Left lung (tissue), 14 donors: ENCODE measurements at places on chromosomes 12 and 14. TPM values are rescaled to one million over a fixed set of nuclear protein-coding genes. Genes with fewer than 3 reads are reported as not detected.

The NOC4L gene
- total RNA-seq = 19.6 TPM

GRCh38 chr12:12070674-12071656 is at the start of gene BCL2L14:
Gene BCL2L14, plus strand, starts transcription at chr12:12070939. Its CDS starts 8,367 bp downstream, at chr12:12079306.
- H3K4me3 ChIP-seq = no peak within 1 kb of the TSS
- H3K4me1 ChIP-seq = no peaks in the 10 kb centered on the region
- no peak for DNase-seq
- H3K36me3 ChIP-seq = no peaks in the 10 kb centered on the region

- peak overlapping the region; percentile 100 for H3K4me3 ChIP-seq
- peak overlapping the region; percentile 90 for H3K27ac ChIP-seq
- H3K36me3 ChIP-seq = no peaks in the 10 kb centered on the region
- DNase-seq = no peak
Observed at GRCh38 chr12:104459368-104459909, 2.7 kb downstream of the CHST11 start.

- no peaks in the 10 kb centered on the region for H3K27me3 ChIP-seq
- H3K27ac ChIP-seq = no peak overlapping the region
- no peak for DNase-seq
- H3K4me3 ChIP-seq = no peak overlapping the region
- H3K4me1 ChIP-seq = no peaks in the 10 kb centered on the region
- no peaks in the 10 kb centered on the region for H3K36me3 ChIP-seq
Observed at GRCh38 chr14:30728471-30728870, 106.4 kb downstream of the SCFD1 start.

The PSMD9 gene
- total RNA-seq = 53.8 TPM

DNA sequence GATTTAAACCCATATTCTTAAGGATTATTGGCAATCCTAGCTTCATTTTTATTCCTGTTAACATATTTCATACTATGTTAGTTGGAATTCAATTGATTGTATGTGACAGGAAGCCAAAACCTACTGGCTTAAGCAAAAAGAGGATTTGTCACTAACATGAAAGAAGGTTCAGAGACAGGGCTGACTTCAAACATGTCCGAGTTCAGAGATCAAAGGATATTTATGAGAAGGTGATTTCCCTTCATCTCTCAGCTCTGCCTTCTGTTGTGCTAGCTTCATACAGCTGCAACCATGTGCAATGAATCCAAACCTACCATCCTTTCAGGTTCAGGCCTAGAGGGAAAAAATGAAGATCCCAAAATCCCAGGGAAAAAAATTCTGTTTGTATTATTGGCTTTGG is 349.7 kb downstream of the ATP23 start:
- no peaks in the 10 kb centered on the region for H3K36me3 ChIP-seq
- no peak overlapping the region for H3K4me3 ChIP-seq
- no peaks in the 10 kb centered on the region for H3K4me1 ChIP-seq
- no peak overlapping the region for H3K27ac ChIP-seq

The SDR9C7 gene
- total RNA-seq = not detected

DNA sequence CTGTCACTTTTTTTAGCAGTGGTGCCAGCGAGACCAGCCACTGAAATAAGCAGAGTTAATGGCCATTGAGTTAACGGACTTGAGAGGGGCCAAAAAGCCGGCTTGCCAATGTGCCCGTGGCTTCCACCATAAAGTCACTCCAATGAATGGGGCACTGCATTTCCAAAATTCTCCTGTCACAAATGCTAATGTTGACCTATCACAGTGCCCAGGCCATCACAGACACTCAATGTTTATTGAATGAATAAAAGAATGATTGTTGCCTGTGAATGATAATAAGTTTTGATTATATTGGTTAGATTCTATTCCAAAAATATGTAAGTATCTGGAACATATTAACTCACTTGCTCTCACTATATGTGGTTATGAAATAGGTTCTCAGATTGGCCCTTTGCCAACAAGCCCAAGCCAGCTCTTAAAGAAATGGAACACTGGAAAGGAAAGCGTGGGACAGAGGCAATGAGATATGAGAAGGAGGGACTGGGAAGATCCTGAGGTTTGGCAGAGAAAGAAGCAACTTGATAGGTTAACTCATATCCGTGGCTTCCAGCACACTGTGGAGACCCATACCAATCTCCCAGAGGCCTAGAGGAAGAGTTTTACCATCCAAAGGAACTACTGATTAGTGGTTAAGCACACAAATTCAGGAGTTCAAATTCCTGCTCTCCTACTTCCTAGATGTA is 108.7 kb downstream of the BTG1 start:
- DNase-seq = peak; percentile 70
- H3K27ac ChIP-seq = no peak overlapping the region
- no peaks in the 10 kb centered on the region for H3K36me3 ChIP-seq
- H3K4me1 ChIP-seq = peaks cover 35% of the 10 kb centered on the region
- H3K4me3 ChIP-seq = no peak overlapping the region
- no peaks in the 10 kb centered on the region for H3K27me3 ChIP-seq

DNA sequence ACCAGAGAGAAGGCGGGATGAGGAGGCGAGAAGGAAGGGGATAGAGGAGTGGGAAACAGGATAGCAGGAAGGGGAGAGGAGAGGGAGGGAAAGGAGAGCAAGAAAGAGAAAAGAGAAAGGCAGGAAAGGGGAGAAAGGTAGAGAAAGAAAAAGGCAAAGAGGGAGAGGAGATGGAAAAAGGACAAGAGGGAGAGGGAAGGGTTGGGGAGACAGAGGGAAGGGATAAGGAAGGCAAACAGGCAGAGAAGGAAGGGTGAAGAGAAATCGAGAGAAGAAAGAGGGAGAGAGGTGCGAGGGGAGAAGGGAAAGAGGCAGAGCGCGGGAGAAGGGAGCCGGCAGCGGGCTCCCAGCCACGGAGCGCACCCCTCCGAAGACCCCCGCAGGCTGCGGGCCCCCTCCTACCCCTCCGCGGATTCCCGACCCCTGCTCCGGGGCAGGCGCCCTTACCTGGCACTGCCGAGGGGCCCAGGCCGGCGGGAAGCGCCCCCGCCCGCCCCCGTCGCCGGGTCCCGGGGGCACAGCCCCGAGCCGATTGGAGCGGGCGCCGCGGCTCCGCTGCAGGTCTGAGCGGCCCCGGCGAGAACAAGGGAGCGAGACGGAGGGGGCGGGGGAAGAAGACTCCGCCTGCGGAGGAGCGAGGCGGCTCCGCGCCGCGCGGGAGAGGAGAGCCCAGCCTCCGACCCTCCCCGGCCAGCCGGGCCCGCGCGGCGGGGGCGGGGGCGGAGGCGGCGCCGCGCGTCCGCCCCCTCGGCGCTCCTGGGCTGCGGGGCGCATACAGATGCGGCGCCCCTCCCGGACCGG is at the start of gene CDH24:
TSS of gene CDH24 (minus strand) at position 565 of the 801 bp plus-strand sequence. CDS start 1,787 bp downstream, outside the sequence.
- peak within 1 kb of the TSS; percentile 58 for H3K27ac ChIP-seq
- H3K36me3 ChIP-seq = no peaks in the 10 kb centered on the region
- DNase-seq = peak; percentile 93
- peaks cover 33% of the 10 kb centered on the region for H3K4me1 ChIP-seq
- peak within 1 kb of the TSS; percentile 67 for H3K4me3 ChIP-seq

GRCh38 chr14:81093651-81094050 is 127.1 kb downstream of the GTF2A1 start:
- no peak for DNase-seq
- no peaks in the 10 kb centered on the region for H3K27me3 ChIP-seq
- H3K4me3 ChIP-seq = no peak overlapping the region
- no peak overlapping the region for H3K27ac ChIP-seq

GRCh38 chr12:131275824-131276223 is 322.1 kb downstream of the ADGRD1 start:
- no peaks in the 10 kb centered on the region for H3K4me1 ChIP-seq
- H3K27ac ChIP-seq = no peak overlapping the region
- H3K27me3 ChIP-seq = no peaks in the 10 kb centered on the region

The ANKRD9 gene
- total RNA-seq = 32.3 TPM

DNA sequence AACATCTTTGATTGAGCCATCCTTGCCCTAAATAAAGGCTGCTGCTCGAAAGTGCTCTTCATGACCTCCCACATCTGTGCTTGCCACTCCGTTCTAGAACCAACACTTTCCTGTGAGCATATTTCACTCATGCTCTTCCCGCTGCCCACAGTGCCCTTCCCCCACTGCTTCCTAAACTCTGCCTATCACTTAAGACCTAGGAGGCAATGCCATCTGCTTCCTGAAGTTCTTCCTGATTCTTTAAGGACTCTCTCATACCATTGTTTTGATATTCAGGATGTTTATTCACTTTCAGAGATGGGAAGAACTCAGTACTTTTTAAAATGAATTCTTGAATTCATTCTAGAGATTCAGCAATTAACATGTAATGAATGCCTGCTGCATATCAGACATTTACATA is 49.9 kb downstream of the ZFYVE21 start:
- H3K4me3 ChIP-seq = no peak overlapping the region
- no peaks in the 10 kb centered on the region for H3K27me3 ChIP-seq
- no peak overlapping the region for H3K27ac ChIP-seq
- H3K4me1 ChIP-seq = no peaks in the 10 kb centered on the region

The SSPN gene
- total RNA-seq = 6.9 TPM

DNA sequence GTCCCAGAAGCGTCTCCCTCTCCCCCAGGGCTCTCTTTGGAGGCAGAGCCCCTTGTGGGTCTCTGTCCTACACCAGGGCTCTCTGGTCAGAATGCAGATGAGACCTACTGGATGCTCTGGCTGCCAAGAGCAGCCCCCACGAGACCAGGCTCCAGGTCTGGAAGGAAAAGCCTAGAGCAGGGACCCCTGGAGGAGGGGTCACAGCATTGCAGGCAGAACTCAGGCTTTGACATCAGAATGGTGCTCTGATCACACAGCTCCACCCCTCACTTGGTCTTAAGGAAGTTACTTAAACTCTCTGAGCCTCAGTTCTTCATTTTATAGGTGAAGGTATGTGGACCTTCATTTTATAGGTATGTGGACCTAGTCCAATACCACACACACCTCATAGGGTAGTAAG is 83.1 kb downstream of the ARL6IP4 start:
- peak overlapping the region; percentile 46 for H3K27ac ChIP-seq
- H3K36me3 ChIP-seq = no peaks in the 10 kb centered on the region
- H3K4me1 ChIP-seq = peaks cover 86% of the 10 kb centered on the region
- no peak for DNase-seq

GRCh38 chr12:124071075-124071443 is 98.0 kb downstream of the ZNF664 start:
- no peaks in the 10 kb centered on the region for H3K4me1 ChIP-seq
- no peaks in the 10 kb centered on the region for H3K27me3 ChIP-seq
- H3K36me3 ChIP-seq = no peaks in the 10 kb centered on the region
- DNase-seq = no peak

The TSPAN8 gene
- 18.0 TPM for total RNA-seq

DNA sequence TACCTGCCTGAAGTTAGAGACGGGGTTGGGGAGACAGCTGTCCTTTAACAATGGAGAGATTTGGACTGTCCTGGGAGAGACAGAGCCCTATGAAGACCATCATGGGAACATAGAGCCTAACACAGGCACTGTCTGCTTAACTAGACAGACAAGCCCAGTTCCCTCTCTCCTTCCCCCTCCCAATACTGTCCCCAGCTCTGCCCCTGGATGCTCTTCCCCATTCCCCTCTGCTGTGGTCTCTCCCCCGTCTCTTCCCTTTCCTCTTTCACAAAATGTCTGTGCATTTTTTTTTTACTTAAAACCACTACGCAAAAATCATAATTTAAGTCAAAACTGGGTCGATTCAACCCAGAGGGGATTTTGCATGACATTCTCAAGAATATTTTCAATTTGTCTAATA is 232.9 kb downstream of the CHST11 start:
- H3K4me3 ChIP-seq = no peak overlapping the region
- H3K4me1 ChIP-seq = peaks cover 91% of the 10 kb centered on the region
- H3K27me3 ChIP-seq = no peaks in the 10 kb centered on the region
- H3K36me3 ChIP-seq = no peaks in the 10 kb centered on the region
- DNase-seq = no peak

The FBXO33 gene
- total RNA-seq = 12.7 TPM

- no peaks in the 10 kb centered on the region for H3K36me3 ChIP-seq
- H3K27ac ChIP-seq = no peak overlapping the region
- DNase-seq = no peak
- no peaks in the 10 kb centered on the region for H3K4me1 ChIP-seq
- H3K27me3 ChIP-seq = no peaks in the 10 kb centered on the region
- no peak overlapping the region for H3K4me3 ChIP-seq
Observed at GRCh38 chr12:131058700-131059099, 105.0 kb downstream of the ADGRD1 start.

The HELB gene
- total RNA-seq = 3.8 TPM
